ENCODE measurements at places on chromosomes 12 and 14.

GRCh38 chr12:43480591-43480990, 71.4 kb downstream of the ADAMTS20 start:
- no peak for DNase-seq

DNA sequence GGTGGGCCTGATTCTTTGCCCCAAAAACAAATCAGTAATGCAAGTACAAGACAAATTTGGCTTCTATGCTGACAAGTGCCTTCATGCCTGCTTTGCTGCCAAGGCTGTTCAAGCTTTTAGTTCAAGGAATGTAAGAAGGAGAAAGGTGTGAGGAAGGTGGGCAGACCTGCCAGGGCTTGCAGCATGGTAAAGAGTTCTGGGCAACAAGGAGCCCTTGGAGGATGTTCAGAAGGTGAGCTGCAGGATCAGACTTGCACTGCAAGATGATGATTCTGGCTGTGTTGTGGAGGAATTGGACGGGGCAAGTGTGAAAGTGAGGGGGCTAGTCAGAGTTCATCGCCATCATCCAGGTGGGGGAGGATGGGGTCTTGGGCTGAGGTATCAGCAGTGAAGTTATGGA, 167.9 kb downstream of the NUAK1 start:
- DNase-seq, result no peak

GRCh38 chr12:55820679-55821078, 2.8 kb downstream of the ORMDL2 start:
- DNase-seq, result no peak

GRCh38 chr12:68975811-68976210, 42.8 kb upstream of the CPM start:
- DNase-seq, result no peak

DNA sequence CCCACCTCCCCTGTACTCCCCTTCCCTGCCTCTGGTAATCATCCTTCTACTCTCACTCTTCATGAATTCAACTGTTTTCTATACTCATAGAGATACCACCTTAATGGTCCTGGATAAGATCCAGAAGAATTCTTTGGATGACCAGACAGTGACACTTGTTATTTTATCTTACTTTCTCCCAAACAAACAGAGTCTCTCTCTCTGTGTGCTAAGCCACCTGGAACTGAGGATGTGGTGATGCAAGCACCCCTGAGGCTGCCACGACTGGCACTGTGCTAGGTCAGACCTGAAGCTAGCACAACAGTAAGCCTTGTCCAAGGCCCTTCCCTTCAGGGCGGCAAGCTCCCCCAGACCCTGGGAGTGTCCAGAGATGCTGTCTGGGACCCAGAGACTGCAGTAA, 250.2 kb downstream of the C12orf50 start:
- no peak for DNase-seq

GRCh38 chr14:84288781-84289180, 1241.2 kb upstream of the FLRT2 start:
- no peak for DNase-seq

DNA sequence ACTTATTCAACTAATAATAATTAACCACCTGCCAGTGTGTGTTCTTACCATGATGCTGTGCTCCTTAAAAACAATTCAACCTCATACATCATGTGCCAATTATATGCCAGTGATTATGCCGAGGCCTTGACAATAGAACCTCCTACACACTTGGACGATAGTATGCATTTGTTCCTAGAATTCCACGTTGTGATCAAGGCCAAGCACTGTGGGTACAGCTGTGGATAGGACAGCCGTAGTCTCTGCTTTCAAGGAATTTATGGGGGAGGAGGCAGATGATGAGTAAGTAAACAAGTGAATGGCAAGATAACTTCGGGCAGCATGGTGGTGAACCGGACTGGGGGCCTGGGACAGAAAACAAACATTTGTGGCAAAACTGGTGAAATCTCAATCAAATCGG, 18.0 kb upstream of the MYO1H start:
- DNase-seq, result no peak

DNA sequence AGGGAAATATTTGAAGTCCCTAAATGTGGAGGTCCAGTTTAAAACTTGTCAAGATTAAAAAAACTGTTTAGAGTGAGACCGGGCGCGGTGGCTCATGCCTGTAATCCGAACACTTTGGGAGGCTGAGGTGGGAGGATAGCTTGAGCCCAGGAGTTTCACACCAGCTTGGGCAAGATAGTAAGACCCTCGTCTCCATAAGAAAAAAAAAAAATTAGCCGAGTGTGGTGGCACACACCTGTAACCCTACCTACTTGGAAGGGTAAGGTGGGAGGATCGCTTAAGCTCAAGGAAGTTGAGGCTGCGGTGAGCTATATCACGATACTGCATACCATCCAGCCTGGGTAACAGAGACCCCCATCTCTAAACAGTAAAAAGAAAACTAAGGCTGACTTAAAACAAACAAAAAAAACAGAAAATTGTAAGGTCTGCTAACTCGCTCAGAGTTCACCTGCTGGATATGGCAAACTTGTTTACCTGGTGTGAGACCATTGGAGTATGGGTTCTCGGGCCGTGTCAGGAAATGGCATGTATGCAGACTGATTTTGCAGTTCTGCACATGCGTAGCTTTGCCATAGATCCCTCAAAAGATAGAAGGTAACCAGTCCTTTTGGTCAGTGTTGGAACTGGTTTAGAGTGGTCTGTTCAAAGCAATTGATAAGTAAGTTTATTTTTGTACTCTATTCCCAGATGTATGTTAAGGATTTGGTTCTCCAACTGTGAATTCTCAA, 2.1 kb downstream of the RNF10 start:
- DNase-seq, result no peak

GRCh38 chr12:50715174-50715573, 48.7 kb upstream of the ATF1 start:
- DNase-seq, result no peak

GRCh38 chr12:21881965-21882364, 59.3 kb downstream of the ABCC9 start:
- DNase-seq, result no peak

GRCh38 chr12:47813511-47814196, 6.0 kb downstream of the HDAC7 start:
- no peak for DNase-seq

DNA sequence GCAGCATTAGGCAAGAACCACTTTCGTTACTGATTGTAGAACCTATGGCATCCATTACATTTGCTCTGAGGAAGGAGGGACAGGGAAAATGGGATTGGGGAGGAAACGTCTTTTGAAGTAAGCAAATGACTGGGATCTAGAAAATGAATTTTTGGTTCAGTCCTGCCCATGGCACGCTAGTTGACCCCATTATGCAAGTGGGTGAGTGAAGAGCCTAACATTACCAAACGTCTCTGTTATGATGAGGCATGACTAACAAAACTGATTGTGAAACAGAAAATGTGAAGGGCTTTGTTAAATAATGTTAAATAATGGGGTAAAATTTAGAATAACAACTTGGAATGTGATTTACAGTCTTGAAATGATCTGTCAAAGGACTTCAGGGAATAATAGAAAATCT, 38.9 kb downstream of the CPSF2 start:
- no peak for DNase-seq

DNA sequence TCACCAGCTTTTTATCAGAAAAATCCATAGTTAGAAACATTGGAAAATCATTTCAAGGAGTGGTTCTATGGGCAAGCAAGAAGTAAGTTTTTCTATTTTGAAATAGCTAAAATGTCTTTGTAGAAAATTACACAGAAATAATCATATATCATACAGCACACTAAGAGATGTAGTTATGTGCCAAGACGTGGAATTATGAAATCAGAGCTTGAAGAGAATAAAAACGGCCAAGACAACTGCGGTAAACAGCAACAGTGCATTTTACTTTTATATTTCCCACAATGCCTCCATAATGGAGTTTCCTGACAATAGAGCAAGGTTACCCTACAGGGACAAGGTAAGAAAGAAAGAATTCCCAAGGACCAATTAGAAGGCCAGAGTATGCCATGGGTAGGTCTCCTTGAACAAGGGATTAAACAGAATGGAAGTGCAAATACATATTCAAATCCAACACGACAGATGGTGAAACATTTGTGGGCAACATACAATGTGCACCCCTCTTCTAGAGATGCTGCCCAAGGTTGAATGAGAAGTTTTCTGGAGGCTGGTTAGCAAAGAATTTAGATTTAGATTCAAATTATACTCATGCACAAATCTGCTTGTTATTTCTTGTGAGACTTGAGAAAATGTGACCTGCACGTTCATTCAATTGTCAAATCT, 76.1 kb upstream of the BTG1 start:
- DNase-seq, result no peak

DNA sequence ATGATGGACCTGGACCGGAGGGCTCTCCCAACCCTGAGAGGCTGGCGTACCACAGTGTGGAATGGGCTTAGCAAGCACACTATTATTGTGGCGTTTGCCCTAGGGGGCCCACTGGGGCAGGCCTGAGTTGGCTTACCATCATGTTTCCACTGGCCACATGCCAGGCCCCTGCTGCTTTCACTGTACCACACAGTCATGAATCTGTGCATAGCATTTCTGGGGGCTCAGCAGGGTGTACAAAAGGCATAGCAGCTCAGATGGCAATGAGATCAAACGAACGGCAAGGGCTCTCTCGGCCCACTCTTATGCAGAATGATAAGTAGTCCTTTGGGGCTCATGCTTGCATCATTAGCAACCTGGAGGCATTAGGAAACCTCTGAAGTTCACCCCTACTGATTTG, 137.0 kb upstream of the HIF1A start:
- DNase-seq, result no peak

DNA sequence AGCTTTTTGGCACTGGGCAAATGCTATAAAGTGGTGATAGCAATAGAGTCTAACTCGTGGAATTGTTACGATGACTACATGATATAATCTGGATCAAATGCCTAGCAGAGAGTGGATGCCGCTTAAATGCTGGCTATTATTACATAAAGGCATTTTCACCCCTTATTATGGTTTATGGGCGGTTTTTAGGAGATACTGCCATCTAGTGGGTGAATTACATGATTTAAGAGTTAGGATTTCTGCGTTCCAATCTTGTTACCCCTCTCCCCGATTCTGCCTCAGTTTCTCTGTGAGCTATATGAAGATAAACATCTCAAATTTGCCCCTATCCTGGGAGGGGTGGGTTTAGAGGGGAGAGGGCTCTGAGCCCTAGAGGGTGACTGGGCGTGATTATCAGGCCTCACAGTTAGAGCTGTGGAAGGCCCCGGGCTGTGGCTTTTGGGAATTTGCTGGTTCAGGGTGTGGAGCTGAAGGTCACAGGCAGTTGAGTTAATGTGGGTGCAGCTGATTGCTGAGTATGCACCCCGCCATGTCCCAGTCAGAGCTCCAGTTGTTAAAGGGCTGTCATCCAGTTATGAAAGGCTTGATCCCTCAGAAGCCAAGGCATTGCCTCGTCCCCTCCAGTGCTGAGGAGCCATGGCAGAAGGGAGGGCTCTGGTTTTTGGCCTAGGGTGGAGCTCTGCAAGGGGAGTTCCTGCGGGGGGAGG, 14.4 kb downstream of the CLSTN3 start:
- DNase-seq, result peak; percentile 42

DNA sequence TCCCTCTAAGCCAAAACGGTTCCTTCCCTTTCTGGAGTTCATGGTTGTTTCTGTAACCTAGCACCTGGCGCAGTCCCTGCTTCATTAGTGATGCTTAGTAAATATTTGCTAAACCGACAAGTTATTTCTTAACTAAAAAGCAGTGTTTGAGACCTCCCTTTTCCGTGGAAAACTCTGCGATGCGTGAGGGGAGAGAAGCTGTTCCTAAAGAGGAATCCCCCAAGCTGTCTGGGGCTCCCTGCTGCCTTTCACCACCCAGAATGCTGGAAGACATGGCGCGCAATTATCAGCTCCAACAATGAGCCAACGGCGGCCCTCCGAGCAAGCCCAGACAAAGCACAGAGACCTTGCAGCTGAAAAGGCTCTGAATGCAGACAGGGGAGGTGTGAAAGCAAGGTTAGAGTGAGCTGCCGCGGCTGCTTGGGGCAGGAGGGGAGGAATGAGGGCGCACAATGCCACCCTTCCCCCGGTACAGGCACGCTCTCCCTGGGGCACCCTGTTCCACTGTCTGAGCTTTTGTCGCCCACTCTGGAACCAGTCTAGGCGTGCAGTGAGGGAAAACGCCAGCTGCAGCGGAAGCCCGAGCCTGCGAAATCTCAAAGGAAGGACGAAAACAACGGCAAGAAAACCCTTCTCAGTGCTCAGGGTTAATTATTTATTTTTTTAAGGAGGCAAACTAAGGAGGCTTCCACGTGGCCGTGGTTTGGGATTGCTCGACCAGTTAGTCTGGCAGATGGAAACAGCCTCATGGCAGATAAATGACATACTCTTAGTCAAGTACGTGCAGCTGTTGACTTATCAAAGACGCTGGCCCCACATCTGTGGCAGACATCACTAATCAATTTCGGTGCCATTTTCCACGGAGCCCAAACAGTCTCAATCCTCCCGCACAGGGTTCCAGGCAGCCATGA, 66.3 kb downstream of the RBM19 start:
- no peak for DNase-seq

- DNase-seq, result no peak
Observed at GRCh38 chr12:92342574-92342973, 196.9 kb upstream of the BTG1 start.

GRCh38 chr14:80776657-80777056, 164.9 kb downstream of the CEP128 start:
- DNase-seq, result no peak

DNA sequence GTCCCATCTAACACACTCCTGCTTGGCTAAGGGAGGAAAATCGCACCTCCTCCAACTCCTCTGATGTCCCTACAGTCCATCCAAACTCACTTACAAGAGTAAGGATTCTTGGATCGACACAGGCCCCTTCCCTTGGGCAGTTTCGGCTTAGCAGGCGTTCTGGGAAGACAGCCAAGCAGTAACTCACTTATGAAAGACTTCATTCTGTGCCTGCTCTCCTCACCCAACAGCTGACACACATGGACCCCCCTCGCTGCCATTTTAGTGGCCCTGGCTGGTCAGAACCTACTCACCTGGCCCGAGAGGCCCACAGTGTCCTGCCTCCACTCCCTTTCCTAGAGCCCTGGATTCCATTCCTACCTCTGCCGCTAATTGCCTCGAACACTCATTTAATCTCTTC, 52.3 kb upstream of the BCL2L14 start:
- DNase-seq, result no peak
